ENCODE measurements at places on chromosomes 6 and 20. TPM values are rescaled to one million over a fixed set of nuclear protein-coding genes. Genes with fewer than 3 reads are reported as not detected.

- H3K27ac ChIP-seq, result no peak overlapping the region
- H3K36me3 ChIP-seq, result no peaks in the 10 kb centered on the region
- no peak for DNase-seq
- no peaks in the 10 kb centered on the region for H3K27me3 ChIP-seq
- H3K4me3 ChIP-seq, result no peak overlapping the region
Observed at GRCh38 chr6:114376611-114377175, 33.9 kb upstream of the HS3ST5 start.

DNA sequence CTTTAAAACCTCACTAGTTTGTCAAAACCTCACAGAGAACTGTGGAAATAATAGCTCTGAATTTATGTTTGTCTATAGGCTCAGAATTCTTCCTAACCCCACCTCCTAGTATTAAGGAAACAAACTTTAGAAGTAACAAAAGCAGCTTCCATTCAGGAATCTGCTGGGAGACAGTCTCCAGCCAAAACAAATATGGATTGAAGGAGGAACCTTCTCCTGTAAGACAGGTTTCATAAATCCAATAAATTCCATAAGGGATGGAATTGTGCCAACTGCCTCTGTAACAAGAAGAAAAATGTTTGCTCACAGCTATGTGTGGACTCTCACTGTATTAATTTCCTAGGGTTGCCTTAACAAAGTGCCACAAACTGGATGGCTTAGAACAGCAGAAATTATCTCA is 7.5 kb downstream of the SYCP2 start:
- H3K4me1 ChIP-seq, result no peaks in the 10 kb centered on the region
- H3K4me3 ChIP-seq, result no peak overlapping the region
- H3K27ac ChIP-seq, result no peak overlapping the region
- no peaks in the 10 kb centered on the region for H3K27me3 ChIP-seq
- DNase-seq, result no peak

TGM2 gene
- 1.2 TPM for total RNA-seq

DNA sequence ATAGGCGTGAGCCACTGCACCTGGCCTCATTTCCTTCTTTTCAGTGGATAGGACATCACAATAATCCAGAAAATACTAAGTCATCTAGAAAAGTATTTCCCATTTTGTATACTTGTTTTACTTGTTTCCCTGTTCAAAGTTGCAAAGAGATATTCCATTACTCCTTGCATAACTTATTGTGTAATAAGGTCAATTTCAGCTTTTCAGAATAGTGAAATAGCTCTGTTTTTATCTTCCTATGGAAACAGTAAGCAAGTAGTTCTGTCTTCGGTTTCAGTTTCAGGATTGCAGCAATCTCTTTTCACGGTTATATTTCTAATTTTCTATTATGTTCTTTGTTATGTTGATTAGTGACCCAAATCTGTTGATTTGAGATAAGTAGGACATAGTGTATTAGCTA is 6.0 kb downstream of the STX11 start:
- no peaks in the 10 kb centered on the region for H3K27me3 ChIP-seq
- no peak for DNase-seq
- H3K27ac ChIP-seq, result peak overlapping the region; percentile 50
- peaks cover 4% of the 10 kb centered on the region for H3K36me3 ChIP-seq
- H3K4me1 ChIP-seq, result peaks cover 36% of the 10 kb centered on the region

DNA sequence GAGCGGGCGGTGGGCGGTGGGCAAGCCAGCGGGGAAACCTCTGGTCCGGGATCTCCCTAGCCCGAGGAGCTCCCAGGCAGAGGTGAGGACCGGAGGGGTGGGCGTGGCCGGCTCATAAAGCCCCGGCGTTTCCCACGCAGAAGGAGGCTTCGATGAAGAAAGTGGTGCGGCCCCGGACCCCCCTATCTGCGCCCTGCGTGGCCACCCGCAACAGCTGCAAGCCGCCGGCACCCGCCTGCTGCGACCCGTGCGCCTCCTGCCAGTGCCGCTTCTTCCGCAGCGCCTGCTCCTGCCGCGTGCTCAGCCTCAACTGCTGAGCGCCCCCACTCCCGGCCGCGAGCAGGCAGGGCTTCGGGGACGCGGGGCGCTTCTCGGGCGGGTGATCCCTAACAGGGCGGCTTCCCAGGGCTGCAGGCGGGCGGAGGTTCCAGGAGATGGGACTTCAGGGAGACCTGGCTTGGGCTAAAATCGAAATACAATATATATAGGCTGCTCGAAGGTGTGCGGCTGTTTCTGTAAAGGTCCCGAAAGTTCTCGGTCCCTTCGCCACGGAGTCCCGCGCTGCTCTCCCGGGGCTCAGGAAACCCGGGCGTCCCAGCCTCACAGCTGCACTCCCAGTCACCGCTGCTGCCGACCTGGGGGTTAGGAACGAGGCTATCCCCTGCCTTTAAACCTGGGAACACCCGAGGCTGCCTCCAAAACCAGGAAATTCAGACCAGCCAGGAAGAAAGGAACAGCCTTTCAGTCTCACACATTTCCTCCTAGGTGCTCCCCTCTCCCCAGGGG is 27.8 kb downstream of the ASIP start:
- peaks cover 19% of the 10 kb centered on the region for H3K4me1 ChIP-seq
- no peak overlapping the region for H3K27ac ChIP-seq
- H3K36me3 ChIP-seq, result no peaks in the 10 kb centered on the region
- no peaks in the 10 kb centered on the region for H3K27me3 ChIP-seq
- H3K4me3 ChIP-seq, result no peak overlapping the region

DNA sequence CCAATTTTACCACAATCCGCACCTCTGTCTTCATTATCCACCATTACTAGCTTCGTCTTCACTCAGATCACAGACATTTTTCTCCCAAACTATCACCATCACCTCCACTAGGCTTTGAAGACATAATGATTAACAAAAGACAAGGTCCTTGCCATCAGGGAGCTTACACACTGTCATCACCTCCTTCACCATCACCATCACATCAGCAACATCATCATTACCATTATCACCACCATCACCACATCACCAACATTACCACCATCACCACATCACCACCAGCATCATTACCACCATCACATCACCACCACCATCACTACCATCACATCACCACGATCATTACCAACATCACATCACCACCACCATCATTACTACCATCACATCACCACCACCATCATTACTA is 4.4 kb upstream of the SLC22A7 start:
- H3K36me3 ChIP-seq, result no peaks in the 10 kb centered on the region
- no peak for DNase-seq
- no peak overlapping the region for H3K27ac ChIP-seq

GRCh38 chr20:59668926-59669850 is 64.8 kb downstream of the PHACTR3 start:
- H3K27me3 ChIP-seq, result no peaks in the 10 kb centered on the region
- no peaks in the 10 kb centered on the region for H3K36me3 ChIP-seq
- no peak overlapping the region for H3K27ac ChIP-seq
- H3K4me3 ChIP-seq, result no peak overlapping the region

BHLHE23 gene
- 0.33 TPM for total RNA-seq

GRCh38 chr20:2691663-2692035 is 931 bp upstream of the EBF4 start:
- no peak for DNase-seq
- no peak overlapping the region for H3K27ac ChIP-seq
- no peak overlapping the region for H3K4me3 ChIP-seq
- H3K4me1 ChIP-seq, result no peaks in the 10 kb centered on the region

GRCh38 chr6:144305985-144306384 is 20.9 kb downstream of the UTRN start:
- H3K27me3 ChIP-seq, result no peaks in the 10 kb centered on the region
- H3K4me1 ChIP-seq, result peaks cover 9% of the 10 kb centered on the region
- H3K4me3 ChIP-seq, result no peak overlapping the region
- no peaks in the 10 kb centered on the region for H3K36me3 ChIP-seq

SLC26A8 gene
- not detected for total RNA-seq

SERAC1 gene
- total RNA-seq, result 1.6 TPM

DNA sequence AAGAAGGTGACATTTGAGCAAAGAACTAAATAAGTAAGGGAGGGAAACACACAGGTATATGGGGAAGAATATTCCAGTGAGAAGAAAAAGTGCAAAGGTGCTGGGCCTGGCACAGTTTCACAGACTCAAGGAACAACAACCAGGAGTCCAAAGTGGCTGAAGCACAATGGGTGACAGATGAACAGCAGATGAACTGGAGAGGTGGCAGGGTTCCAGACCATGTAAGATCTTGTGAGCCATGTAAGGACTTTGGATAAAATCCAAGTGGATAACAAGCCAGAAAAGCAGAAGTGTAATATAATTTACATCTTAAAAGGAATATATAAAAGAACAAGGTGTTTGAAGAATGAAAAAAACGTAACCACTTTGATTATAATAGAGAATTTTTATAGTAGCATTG is 87.9 kb downstream of the MMS22L start:
- no peak overlapping the region for H3K27ac ChIP-seq
- H3K4me3 ChIP-seq, result no peak overlapping the region
- H3K36me3 ChIP-seq, result no peaks in the 10 kb centered on the region
- DNase-seq, result no peak
- H3K27me3 ChIP-seq, result no peaks in the 10 kb centered on the region
- no peaks in the 10 kb centered on the region for H3K4me1 ChIP-seq

DNA sequence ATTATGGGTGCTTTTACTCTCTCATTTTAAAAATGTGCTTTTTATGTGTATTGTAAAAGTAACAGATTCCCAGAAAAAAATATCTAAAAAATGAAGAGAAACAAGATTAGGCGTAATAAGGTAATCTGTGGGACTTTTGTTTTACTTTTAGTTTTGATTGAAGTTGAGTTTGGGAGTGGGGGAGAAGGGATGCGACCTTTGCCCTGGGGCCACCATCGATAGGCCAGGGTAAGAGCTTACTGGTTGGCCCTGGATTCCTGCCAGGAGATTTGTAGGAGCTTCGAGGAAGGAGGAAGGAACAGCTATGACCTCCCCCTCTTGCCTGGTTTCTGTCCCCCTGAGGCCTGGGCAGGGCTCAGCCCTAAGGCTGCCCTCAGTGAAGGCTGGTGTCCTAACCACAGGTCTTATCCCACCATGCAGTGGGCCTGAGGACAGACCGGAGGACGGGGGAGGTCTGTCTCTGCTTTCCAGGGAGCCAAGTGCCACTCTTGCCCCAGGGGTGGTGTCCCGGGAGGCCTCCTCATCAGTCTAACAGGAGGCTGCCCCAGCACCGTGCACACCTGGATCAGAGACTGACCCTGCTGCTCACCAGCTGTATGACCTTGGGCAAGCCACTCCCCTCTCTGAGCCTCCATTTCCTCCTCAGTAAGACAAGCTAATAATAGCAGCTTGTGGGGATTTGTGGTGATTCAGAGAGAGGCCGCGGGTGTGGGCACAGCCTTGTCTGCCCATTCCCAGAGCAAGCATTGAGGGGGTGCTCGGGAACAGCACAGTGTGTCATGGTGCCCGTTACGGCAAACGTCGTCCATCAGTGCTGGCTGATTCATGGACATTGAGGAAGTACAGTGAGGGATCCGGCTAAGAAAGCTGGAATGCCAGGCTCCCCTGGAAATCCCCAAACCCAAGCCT is 21.2 kb downstream of the TGM2 start:
- no peak overlapping the region for H3K27ac ChIP-seq
- peaks cover 4% of the 10 kb centered on the region for H3K4me1 ChIP-seq
- no peak overlapping the region for H3K4me3 ChIP-seq
- H3K36me3 ChIP-seq, result no peaks in the 10 kb centered on the region
- no peaks in the 10 kb centered on the region for H3K27me3 ChIP-seq
- no peak for DNase-seq

TRIM15 gene
- not detected for total RNA-seq

PTCHD4 gene
- not detected for total RNA-seq

GRCh38 chr6:133368664-133369063 is 127.5 kb downstream of the EYA4 start:
- H3K27me3 ChIP-seq, result no peaks in the 10 kb centered on the region
- no peak overlapping the region for H3K4me3 ChIP-seq

- no peak for DNase-seq
- no peaks in the 10 kb centered on the region for H3K27me3 ChIP-seq
- H3K36me3 ChIP-seq, result no peaks in the 10 kb centered on the region
- no peak overlapping the region for H3K27ac ChIP-seq
- no peak overlapping the region for H3K4me3 ChIP-seq
Observed at GRCh38 chr6:121755485-121755884, 320.0 kb downstream of the GJA1 start.

MAPK13 gene
- total RNA-seq, result 52.5 TPM

- no peak overlapping the region for H3K4me3 ChIP-seq
- DNase-seq, result no peak
- H3K36me3 ChIP-seq, result no peaks in the 10 kb centered on the region
- H3K4me1 ChIP-seq, result peaks cover 22% of the 10 kb centered on the region
- H3K27me3 ChIP-seq, result no peaks in the 10 kb centered on the region
- H3K27ac ChIP-seq, result no peak overlapping the region
Observed at GRCh38 chr20:49784291-49784690, 28.3 kb upstream of the SLC9A8 start.

CGA gene
- total RNA-seq, result not detected

DNA sequence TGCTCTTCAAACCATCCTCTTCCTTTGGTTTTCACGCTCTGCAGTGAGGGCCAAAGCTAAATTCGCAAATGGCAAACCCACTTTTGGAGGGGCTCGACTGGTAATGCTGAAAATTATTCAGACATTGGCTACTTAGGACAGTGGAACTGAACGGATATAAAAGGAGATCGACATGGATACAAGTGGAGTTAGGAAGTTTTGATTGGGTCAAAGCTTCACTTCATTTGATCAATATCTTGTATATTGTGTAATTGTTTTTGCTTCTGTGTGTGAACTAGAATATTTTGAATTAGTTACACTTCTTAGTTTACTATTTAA is 1.2 kb downstream of the FAM8A1 start:
- no peak overlapping the region for H3K27ac ChIP-seq
- H3K36me3 ChIP-seq, result no peaks in the 10 kb centered on the region
- H3K27me3 ChIP-seq, result no peaks in the 10 kb centered on the region
- DNase-seq, result no peak
- no peaks in the 10 kb centered on the region for H3K4me1 ChIP-seq
- H3K4me3 ChIP-seq, result peak overlapping the region; percentile 95

DNA sequence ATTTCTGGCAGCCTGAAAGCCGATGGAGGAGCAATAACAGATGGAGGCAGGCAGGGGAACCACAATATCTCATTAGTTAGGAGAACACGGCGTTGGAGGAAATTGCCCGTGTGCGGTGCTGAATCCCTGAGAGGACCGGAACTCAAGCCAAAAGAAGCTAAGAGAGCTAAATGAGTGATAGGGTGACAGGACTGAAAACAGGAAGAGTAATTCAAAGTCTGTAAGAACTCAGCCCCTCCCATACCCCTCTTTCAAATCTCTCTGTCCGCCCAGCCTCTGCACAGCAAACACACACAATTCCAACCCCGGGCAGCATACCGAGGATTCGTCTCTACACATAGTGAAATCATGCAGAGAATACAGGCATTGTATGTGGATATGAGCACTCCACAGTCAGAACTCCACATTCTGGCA is 2.6 kb upstream of the IPCEF1 start:
- no peak overlapping the region for H3K4me3 ChIP-seq
- no peak for DNase-seq
- no peaks in the 10 kb centered on the region for H3K36me3 ChIP-seq
- H3K27me3 ChIP-seq, result no peaks in the 10 kb centered on the region
- no peak overlapping the region for H3K27ac ChIP-seq

HLA-F gene
- 302 TPM for total RNA-seq

POPDC3 gene
- not detected for total RNA-seq

DNA sequence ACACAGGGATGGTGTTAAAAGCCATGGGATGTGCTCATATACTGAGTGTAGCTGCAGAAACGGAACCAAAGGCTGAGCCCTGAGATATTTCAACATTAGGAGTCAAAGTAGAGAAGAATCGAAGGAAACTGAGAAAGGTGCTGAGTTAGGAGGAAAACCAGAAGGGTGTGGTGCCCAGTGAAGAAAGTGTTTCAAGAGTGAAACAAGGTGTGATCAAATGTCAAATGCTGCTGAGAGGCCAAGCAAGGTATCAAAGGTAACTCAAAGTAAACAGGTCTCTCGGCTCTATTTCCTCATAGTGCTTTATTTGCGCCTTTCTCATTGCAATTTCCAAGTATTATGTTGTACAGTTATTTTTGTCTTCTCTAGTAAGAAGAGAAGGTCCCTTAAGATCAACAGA is 94.1 kb downstream of the PRDM1 start:
- no peak for DNase-seq
- peaks cover 34% of the 10 kb centered on the region for H3K4me1 ChIP-seq
- no peaks in the 10 kb centered on the region for H3K27me3 ChIP-seq
- no peaks in the 10 kb centered on the region for H3K36me3 ChIP-seq
- no peak overlapping the region for H3K27ac ChIP-seq
